ENCODE measurements at places on chromosomes 2 and 18.

DNA sequence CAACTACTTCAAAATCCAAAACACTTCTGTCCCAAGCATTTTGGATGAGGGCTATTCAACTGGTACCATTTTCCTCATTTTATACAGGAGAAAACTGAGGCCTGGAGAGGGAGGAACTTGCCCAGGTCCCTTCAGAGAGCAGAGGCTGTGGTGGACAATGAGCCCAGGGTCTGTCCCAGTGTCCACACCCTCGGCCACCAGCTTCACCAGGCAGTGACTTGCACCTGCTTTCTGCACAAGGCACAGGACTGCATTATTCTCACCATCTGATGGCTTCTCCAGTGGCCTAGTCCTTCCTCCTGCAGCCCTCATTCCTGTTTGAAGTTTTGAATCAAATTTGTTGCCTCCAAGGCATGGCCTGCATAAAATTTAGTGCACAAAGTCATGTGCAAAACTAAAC, 53.3 kb downstream of the RNF144A start:
- no peak for DNase-seq

GRCh38 chr2:53756644-53757043, 11.0 kb upstream of the CHAC2 start:
- DNase-seq = no peak

DNA sequence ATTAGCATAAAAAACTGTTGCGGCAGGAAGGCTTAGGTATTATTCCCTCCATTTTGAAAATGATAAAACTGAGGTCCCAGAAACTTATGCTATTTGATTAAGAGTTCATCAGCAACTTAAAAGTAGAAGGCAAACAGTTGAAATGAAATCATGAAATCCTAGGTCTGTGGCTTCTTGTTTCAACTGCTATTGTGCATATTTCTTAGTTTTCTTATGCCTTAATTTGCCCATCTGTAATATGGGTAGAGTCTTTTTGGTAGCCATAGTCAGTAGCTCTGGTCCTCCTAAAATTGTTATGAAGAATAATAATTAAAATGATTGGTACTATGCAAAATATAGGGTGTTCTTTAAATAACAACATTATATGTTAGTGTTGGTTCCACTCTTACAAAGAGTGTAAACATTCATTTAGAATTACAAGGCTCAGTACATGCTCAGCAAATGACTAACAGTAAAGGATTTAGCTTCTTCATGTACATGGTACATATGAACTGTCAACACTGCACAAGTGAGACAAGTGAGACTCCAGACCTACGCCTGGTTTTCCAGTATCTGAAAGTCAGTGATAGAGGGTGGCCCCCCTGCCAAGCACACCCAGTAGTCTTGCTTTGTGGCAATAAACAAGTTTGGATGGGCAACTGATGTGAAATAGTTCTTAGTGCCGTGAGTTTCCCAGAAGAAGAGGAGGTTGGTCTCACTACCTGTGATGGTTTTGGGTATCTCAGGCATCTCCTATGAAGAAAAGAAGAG, 9.6 kb downstream of the IL1A start:
- DNase-seq = no peak

DNA sequence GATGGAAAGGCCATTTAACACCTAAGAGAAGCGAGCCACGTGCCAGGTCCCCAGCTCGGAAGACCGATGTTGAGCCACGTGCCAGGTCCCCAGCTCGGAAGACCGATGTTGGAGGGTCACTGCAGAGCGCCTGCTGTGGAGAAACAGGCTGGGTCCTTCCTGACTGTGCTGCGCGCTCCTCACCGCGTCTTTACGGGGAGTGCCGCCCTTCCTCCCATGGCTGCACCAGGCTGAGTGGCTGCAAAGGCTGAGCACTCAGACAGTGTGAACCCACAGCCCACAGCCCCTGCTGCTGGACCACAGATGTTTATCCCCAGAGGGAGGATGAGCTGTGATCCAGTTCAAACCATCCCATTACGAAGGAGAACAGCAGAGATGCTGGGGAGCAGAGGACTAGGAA, 55.7 kb downstream of the RTP5 start:
- DNase-seq = no peak

DNA sequence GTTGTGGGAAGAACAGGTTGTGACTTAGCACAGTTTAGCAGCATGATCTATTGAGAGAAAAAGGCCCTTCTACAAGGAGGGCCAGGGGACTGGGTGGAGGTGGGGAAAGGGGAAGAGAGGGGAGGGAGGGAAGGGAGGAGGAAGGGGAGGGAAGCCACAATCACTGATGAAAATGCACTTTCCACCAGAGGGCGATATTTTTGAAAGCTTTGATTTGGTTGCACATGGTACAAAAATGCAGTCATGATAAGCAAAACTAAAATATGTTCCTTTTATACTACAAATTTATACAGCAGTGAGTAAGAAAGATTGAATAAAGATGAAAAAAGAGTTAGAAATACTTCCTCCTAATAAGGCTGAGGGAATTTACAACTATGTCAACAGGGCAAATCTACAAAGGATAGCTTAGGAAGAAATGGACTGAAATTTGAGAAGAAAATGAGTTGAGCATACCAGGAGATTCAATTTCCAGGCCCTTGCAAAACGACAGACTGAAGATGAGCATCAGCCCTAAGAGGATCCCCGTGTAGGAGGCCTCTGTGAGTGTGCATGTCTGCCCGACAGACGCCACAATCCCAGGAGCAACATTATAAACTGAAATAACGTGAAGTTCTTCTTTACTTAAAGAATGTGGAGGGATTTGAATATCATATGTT, 17.2 kb downstream of the SH3YL1 start:
- peak; percentile 54 for DNase-seq

- DNase-seq = no peak
These were observed 258.0 kb downstream of the MYCN start for GRCh38 chr2:16198166-16198912.

GRCh38 chr2:240578488-240578887, 8.0 kb upstream of the CAPN10 start:
- no peak for DNase-seq

- no peak for DNase-seq
These were observed 104.6 kb downstream of the UNC80 start for GRCh38 chr2:209876211-209876610.

GRCh38 chr2:173544641-173545363, 190.1 kb downstream of the CDCA7 start:
- no peak for DNase-seq

GRCh38 chr2:221431477-221431876, 140.6 kb downstream of the EPHA4 start:
- no peak for DNase-seq

- no peak for DNase-seq
These were observed 177.3 kb downstream of the AGAP1 start for GRCh38 chr2:235670974-235671787.

GRCh38 chr2:240326246-240326645, 109.2 kb upstream of the GPC1 start:
- no peak for DNase-seq

DNA sequence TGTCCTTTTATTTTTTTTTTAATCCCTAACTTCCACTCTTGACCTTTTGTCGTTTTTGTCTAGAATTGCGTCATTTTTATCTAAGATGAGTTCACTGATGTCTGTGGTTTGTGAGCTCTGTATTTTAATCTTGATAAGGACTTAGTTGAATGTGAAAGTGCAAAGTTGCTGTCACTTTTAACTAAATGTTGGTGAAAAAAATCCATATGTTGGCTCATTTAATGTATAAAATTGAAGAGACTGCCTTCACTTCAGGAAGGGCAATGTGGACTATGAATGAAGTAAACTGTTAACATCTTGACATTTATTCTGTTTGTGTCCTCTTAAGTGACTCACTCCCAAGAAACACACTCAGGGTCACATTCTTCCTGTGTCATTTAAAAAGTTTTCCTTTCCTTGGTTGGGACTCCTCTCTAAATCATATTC, 256.6 kb upstream of the RASGRP3 start:
- no peak for DNase-seq

GRCh38 chr2:206962966-206963365, 23.6 kb downstream of the CPO start:
- DNase-seq = no peak

DNA sequence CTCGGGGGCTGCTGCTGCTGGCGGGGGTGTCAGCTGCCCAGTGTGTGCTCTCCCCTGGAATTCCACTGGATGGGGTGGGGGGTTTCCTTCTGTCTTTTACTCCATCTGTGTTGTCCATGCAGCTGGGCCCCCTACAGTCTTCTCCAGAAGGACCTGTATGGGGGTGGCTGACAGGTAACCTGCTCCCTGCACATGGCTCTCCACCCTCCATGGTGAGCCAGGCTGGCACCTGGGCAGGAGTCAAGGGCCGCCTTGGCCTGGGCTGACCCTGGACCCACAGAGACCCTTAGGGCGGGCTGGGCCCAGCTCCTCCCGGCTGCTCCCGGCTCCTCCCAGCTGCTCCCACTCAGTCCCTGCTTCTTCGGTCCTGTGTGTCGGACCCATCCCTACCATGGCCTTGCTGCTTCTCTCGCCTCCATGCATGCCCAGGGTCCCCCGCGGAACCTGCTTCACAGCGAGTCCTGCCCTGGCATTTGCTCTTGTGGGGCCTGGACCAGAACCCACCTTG, 15.0 kb downstream of the SNTG2 start:
- DNase-seq = no peak

DNA sequence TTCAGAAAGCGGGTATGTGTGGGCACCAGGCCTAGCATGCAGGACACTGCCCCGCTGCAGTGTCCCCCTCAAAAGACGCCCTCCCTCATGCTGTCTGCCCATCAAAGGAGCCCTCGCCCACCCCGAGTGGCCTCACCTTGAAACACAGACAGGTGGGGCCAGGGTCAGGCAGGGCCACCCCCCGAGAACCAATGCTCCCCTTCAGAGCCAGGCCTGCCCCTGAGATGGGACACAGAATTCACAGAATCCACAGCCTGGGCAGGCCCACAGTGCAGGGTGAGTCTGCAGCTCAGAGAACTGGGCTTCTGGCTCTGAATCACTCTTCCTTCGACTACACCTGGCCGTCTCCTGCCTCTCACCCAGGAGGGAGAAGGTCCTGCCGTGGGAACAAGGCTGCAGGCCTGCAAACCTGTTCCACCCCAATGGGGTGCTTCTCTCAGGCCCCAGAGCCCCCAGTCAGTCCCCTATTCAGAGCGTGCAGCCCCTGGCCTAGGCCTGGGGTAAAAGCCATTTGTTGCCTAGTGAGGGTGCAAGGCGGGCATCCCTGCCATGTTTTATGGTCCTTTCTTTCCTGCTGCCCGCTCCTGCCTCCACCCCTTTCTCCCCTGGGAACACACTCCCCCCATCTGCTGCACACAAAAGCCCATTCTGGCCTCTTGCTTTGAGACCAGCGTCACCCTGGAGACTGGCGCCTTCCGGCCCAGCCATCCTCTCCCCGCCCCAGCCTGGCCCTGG, 11.3 kb upstream of the ARHGEF4 start:
- no peak for DNase-seq

DNA sequence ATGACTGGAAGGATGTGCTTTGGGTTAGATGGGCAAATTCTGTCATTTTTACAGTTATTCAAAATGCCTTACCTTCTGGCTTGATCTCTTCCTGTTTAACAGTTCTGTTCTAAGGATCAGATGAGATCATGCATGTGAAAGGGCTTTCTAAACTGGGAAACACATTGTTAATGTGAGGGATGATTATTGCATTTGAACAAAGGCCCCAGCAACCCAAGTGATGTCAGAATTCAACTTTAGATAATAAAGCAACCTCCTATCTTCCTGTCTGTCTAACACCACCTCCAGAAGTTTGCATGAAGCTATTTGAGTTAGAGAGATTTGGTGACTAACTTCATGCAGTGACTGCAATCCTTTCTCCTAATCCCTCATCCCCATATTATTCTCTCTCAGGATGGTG, 77.8 kb upstream of the B3GNT2 start:
- no peak for DNase-seq

GRCh38 chr2:127811397-127812321, 688 bp upstream of the WDR33 start:
- peak; percentile 58 for DNase-seq

DNA sequence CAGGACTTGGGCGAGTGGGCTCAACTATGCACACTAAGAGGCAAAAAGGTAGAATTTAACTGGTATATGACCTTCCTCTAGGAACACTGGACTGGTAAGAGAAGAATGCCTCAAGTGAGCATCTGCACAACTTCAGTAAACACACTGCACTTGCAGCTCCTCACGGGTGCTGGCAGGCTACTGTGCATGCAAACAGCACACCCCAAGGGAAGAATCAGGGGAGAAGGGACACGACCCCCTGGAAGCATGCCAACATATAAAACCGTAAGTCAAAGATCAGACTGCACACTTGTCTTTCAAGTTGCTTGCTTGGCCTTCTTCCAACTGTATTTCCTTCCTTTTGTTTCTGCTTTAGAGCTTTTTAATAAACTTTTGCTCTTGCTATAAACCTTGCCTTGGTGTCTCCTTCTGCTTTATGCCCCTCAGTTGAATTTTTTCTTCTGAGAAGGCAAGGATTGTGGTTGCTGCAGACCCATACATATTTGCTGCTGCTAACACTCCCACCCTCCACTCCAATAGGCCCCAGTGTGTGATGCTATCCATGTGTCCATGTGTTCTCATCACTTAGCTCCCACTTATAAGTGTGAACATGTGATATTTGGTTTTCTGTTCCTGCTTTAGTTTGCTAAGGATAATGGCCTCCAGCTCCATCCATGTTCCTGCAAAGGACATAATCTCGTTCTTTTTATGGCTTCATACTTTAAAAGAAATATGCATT, 263.7 kb upstream of the SPOPL start:
- DNase-seq = no peak

DNA sequence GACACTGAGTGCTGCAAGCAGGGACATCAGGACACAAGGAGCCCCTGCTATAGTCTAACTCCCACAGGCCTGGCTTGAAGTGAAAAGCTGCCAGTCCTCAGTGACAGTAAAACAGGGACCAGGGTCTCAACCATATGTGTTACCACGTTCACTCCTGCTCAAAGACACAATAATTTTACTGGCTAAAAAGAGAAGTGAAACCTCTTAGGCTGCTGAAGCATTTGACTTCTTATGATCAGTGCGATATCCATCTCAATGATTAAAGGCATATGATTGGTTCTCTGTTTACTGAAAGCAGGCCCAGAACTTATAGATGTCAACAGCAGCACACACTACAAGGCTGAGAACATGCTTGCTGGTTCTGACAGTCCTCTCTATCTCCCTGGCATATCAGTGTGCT, 129.8 kb upstream of the LMAN1 start:
- no peak for DNase-seq

DNA sequence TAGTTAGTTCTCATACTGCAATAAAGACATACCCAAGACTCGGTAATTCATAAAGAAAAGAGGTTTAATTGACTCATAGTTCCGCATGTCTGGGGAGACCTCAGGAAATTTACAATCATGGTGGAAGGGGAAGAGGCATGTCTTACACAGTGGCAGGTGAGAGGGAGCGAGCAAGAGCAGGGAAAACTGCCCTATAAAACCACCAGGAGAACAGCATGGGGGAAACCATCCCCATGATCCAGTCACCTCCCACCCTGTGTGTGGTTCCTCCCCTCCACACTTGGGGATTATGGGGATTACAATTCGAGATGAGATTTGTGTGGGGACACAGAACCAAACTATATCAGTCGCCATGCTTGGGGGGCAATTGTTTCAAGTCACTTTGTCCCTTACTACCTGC, 1.1 kb upstream of the SSB start:
- no peak for DNase-seq

All from GDM1 (cell line).